ENCODE measurements at places on chromosomes 4 and X.

GRCh38 chr4:40702800-40703151, 47.0 kb upstream of the NSUN7 start:
- no peak for DNase-seq

DNA sequence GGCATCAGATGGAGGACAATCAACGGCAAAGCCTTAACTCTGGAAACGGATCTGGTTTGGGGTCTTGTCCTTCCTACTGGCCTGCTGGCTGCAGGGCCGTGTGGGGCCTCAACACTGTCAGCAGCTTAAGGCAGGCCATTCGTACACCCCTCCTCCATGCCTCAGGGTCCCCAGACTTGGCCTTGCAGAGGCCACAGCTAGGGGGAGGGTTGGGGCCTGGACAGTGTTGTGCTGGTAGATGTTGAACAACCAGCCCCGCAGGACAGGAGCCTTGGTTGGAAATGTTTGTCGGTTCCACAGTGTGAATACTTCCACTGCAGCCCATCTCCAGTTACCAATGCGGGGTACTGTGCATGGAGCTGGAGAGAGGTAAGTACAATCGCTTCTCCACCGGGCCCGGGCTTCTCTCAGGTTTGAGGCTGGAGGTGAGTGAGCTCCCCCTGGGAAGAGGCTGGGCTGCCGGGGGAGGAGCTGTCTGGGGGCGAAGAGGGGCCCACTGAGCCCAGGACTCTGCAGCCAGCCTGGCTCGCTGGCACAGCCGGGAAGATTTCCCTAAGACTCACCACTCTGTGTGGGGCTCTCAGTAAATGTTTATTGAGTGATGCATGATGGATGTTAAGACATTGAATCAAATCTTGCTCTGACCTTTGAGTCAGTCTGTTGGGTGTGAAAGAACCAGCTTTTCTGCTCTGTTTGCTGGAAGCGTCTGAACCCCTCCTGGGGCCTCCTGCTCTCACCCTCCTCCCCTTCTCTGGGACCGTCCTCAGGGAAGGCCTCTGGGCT, 19.7 kb upstream of the GPR78 start:
- no peak for DNase-seq

DNA sequence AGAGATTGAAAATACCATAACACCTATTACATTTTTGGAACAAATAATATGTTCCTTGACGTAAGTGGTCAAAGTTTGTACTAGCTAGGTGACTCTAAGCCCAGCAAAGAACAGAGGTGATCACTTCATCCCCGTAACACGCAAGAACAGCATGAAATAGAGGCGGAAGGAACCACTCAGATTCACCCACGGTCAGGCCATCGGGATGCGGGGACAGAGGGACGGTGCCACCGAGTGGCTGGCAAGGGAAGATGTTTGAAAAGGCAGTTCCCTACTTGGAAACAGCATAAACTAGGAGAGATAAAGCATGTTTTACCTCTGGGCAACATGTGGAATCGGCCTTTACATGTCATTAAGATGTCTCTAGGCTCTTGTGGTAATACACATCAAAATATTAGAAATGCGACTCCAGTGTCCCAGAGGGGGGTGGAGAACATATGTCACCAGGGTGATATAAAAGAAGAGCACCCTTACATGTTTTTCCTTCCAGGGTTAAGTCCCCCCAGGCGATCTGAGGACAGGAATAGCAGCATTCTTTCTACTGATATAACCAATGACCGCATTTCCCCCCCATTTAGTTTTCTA, 84.0 kb downstream of the PHKA2 start:
- no peak for DNase-seq

- no peak for DNase-seq
Observed at GRCh38 chrX:53882331-53882730, 161.9 kb downstream of the PHF8 start.

DNA sequence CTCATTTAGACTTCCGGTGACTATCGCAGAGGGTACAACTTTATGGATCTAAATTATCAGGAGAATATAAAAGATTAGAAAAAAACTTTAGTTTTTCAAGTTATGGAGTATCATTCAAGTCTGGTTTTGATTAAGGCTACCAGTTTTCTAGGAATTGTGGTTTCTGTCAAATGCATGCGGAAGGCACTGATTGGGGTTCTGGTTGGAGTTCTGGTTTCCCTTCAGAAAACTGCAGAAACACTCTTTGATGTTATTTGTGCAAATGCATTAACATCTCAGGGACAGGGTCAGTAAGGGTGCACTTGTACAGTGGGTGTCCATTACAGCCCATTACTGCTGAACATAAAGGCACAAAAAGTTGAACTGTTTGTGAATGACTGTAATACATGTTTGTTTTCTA, 100.2 kb downstream of the LIMCH1 start:
- DNase-seq, result no peak

DNA sequence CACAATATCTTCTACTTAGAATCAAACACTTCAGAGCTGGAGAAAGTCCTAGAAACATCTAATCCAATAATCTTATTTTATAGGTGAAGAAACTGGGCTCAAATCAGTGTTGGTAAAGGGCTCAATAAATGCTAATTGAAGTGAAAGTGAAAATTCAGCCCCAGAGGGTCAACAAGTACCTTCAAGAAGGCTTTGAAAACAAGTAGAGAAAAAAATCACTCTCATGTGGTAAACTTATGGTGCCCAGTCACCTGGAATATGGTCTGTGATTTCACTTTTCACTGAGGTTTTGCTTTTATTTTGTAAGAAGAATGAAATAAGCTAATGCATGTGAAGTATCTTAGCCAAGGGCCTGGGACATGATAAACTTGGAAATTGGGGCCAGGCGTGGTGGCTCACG, 29.1 kb upstream of the EIF4E start:
- DNase-seq, result no peak

DNA sequence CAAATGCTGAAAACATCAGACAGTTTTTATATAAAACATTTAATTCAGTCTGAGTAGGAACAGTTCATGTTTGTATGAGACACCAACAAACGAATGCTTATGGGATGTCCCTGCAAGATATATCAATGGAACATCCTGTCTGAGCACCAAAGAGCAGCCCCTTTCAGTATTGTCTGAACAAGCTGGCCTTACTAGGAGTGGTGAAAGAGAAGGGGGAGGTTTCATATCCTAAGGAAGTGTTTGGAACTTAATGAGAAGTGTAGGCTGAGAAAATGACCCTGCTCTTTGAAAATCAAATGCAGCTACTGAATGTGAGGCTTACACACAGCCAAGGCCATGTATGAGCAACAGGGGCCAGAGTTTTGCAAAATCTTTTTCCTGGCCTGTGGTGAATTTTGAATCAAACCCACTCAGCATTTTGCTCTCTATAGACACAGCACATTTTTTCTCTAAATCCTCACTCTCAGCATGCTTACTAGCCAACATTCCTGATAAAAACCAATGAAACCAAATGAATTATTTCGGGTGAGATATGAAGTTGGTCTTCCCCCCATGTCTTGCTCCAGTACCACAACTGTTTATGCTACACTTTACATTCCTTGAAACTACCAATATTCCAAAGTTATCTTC, 119.4 kb downstream of the LUZP4 start:
- DNase-seq, result no peak

DNA sequence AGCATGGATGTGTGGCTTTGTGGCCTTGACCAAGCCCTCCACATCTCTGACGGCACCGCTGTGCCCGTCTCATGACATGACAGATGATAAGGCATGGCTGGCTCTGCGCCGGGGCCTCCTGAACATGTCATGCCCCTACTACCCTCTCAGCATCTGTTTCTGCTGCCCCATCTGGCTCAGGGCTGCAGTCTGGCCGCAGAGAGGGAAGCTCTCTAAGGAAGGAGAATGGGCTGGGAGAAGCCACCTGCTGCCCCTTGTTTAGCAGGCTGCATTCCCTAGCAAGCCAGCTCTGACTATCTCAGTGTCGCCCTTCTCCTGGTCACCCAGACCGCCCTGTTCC, 7.2 kb downstream of the ZNF185 start:
- no peak for DNase-seq

DNA sequence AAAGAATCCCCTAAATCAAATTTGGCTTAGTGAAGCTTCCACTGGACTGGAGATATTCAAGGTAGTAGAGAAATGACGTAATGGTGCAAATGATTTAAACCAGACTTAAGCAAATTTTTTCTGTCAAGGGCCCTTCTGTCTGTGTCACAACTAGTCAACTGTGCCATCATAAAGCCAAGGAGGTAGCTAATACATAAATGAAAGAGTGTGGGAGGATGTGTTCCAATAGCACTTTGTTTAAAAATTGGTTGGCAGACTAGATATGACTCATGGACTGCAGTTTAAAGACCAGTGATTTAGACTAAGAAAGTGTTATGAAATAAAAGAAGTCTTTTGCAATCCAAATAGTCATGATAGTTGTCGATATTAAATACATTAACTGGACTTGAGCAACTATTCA, 24.3 kb upstream of the TEX13C start:
- DNase-seq, result no peak

Measured in GM19239 (cell line).